ENCODE measurements at places on chromosomes 3 and 15.

DNA sequence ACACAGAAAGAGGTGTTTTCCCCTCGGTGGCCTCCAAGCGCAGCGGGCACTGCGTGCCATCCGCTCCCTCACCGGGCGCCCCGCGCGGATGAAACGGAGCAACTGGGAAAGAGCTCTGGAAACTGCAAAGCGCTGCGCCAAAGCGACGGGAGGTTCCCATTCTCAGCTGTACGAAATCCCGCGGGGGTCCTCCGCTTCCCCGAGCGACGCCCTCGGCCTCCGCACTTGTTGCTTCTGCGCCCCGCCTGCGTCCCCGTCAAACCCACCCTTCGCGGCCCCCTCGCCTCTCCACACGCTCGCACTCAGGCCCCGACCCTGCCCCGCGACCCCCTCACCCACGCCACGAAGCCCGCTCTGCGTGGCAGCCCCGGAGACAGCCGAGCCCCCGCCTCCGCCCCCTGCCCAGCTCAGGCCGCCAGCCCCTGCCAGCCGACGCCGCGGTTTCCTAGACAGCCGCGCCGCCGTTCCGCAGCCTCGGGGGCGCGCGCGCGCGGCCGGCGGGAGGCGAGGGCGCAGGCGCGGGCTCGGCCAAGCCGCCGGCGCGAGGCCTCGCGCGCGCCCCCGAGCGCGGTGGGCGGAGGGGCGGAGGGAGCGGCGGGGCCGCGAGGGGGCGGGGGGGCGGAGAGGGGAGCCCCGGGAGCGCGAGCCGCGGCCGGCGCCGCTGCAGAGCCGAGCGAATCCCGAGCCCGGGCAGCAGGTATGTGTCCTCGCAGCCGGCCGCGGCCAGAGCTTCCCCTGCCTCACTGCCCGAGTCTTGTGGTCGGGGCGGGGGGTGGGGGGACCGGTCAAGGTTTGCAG, at the start of gene TMEM266:
Gene TMEM266, plus strand, starts transcription at position 666 of the 798 bp plus-strand sequence. CDS start 74,279 bp downstream, outside the sequence.
- DNase-seq = no peak

GRCh38 chr3:56693750-56694149, 10.7 kb upstream of the TASOR start:
- no peak for DNase-seq

- no peak for DNase-seq
Measured at GRCh38 chr3:71066356-71066755, 517.2 kb downstream of the FOXP1 start.

- DNase-seq = no peak
Measured at GRCh38 chr15:22952796-22953579, 27.2 kb downstream of the CYFIP1 start.

DNA sequence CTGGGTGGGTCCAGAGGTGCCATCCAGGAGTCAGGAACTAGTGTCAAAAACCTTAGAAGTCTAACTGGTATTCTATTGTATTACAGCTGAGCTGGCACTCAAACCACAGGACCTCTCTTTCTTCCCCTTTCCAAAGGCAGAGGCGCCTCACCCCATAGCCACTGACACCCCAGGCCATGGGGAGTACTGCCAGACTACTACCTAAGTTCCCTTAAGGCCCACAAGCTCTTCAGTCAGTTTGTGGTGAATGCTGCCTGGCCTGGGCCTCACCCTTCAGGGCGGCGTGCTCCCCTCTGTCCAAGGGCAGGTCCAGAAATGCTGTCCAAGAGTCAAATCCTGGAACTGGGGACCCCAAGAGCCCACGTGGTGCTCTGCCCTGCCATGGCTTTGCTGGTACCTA, 43.0 kb upstream of the FGF7 start:
- DNase-seq = no peak

GRCh38 chr15:68580883-68581155, 2.0 kb downstream of the CORO2B start:
- DNase-seq = no peak

- DNase-seq = no peak
Measured at GRCh38 chr3:41088882-41089281, 110.4 kb upstream of the CTNNB1 start.

DNA sequence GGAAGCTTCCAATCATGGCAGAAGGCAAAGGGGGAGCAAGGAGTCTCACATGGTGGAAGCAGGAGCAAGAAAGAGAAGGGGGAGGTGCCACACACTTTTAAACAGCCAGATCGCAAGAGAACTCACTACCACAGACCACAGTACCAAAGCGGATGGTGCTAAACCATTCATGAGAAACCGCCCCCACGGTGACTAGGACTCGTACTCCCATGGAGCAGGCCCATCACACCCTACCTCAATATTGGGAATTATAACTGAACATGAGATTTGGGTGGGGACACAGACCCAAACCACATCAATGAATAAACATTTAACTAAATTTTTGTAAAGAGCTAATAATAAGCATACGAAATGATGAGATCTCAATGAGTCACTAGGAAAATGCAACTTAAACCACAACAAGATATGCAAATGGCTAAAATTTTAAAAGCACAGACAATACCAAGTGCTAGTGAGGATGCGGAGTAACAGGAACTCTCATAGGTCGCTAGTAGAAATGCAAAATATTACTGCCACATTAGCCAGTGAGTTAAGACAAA, 10.0 kb downstream of the MRPS25 start:
- DNase-seq = peak; percentile 21

DNA sequence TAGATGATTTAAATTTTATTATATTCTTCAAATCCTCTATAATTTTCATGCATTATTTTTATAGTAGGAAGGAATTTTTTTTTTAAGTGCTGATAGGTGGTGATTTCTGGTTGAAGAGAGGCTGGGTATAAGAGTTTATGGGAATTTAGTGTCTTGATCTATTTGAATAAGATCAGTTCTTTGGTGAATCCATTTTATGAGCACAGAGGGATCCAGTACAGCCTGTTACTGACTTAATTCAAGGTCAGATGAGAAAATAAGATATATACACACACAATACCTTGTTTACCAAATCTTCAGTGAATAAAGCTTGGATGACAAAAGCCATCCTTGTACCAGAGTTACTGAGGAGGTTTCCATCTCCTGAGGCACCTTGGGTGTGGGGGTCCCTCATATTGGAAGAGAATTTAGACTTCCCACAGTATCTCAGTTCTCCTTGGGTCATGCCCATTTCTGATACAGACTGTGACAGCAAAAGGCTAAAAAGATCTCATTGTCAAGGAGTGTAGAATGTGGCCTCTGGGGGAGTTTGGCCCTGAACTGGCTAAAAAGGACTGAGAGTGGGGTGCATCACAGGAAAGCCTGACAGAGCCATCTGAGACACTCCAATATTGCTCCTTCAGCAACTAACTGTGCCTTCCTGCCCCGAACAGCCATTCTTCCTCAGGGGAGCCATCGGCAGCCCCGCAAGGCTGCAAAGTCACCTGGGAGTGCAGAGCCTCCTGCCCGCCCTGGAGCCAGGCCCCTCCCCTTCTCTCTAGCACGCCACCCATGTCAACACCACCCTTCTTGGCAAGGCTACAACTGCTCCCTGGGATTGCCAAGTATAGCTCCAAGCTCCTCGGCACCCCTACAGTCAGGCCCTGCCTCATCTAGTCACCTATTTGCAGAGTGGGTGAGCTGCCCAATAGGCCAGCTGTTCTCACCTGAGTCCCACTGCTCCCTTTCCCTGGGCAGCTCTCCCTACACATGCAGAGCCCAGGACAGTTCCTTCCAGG, 43.1 kb upstream of the HACD2 start:
- DNase-seq = no peak

GRCh38 chr3:113952921-113953320, 5.1 kb downstream of the ZDHHC23 start:
- DNase-seq = no peak
